ENCODE measurements at places on chromosomes 6 and 20.

GRCh38 chr6:23566418-23566817 lies 559.6 kb upstream of the NRSN1 start:
- no peaks in the 10 kb centered on the region for H3K4me1 ChIP-seq
- no peaks in the 10 kb centered on the region for H3K36me3 ChIP-seq
- H3K27ac ChIP-seq = no peak overlapping the region
- H3K27me3 ChIP-seq = no peaks in the 10 kb centered on the region
- DNase-seq = no peak

- no peaks in the 10 kb centered on the region for H3K36me3 ChIP-seq
- H3K4me1 ChIP-seq = no peaks in the 10 kb centered on the region
- H3K4me3 ChIP-seq = no peak overlapping the region
- no peak overlapping the region for H3K27ac ChIP-seq
- no peaks in the 10 kb centered on the region for H3K27me3 ChIP-seq
These were observed 608.4 kb upstream of the AGPAT4 start for GRCh38 chr6:161882196-161882765.

DNA sequence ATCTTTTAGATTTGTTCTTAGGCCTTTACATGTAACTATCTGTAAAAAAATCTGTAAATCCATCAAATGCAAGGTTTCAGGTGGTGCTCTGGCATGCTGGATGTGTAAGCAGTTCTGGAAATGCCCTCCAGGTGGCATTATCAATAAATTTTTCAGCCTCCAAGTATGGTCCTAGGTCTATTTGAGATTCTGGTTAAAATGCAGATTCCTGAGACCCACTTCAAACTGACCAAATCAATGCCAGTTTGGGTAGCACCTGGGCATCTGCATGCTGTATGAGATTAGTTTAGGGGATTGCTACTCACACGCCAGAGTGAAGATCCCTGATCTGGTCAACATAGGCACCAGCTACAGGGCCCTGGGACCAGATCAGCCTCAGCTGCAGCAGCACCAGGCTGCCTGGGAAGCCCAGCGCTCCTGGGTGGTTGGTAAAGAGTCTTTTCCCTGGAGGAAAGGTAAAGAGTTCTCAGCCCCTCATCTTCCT lies 507.3 kb upstream of the CITED2 start:
- peak; percentile 74 for DNase-seq
- peak overlapping the region; percentile 85 for H3K27ac ChIP-seq
- H3K4me1 ChIP-seq = peaks cover 9% of the 10 kb centered on the region
- H3K36me3 ChIP-seq = no peaks in the 10 kb centered on the region

GRCh38 chr6:152748843-152749242 lies 1.8 kb upstream of the VIP start:
- no peaks in the 10 kb centered on the region for H3K27me3 ChIP-seq
- H3K4me1 ChIP-seq = no peaks in the 10 kb centered on the region
- peak; percentile 11 for DNase-seq

DNA sequence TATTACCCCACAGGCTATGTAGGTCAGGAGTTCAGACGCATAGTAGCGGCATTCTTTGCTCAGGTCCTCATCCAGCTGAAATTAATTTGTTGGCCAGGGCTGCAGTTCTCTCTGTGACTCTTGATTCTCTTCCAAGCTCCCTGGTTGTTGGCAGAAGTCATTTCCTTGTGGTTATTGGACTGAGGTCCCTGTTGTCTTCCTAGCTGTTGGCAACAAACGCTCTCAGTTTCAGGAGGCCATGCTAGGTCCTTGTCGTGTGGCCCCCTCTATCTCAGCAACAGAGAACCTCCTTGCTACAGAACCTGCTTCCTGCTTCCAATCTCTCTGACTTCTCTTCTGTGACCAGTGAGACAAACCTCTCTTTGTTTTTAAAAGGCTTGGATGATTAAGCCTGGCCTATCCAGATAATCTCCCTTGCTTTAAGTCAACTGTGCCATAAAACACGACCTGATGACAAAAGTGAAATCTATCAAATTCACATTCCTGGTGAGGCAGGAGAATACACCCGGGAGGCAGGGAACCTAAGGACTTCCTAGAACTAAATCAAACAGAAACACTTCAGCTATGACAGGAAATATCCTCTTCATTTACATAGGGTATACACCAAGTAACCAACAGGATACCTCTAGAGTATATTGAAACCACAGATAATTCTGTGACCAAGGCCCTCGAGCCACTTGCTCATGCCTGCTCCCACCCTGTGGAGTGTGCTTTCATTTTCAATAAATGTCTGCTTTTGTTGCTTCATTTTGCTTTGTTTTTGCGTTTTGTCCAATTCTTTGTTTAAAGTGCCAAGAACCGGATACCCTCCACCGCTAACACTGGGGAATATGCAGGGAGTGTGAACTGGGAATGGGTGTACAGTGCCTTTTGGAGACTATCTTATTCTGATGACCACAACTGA lies 196.0 kb downstream of the BTBD3 start:
- H3K27me3 ChIP-seq = no peaks in the 10 kb centered on the region
- peaks cover 52% of the 10 kb centered on the region for H3K4me1 ChIP-seq
- peak overlapping the region; percentile 87 for H3K27ac ChIP-seq
- peak; percentile 92 for DNase-seq

GRCh38 chr6:63709148-63709547 lies 73.5 kb downstream of the PHF3 start:
- no peak overlapping the region for H3K27ac ChIP-seq
- H3K4me3 ChIP-seq = no peak overlapping the region
- peaks cover 12% of the 10 kb centered on the region for H3K4me1 ChIP-seq
- H3K27me3 ChIP-seq = no peaks in the 10 kb centered on the region

- no peak for DNase-seq
- no peak overlapping the region for H3K4me3 ChIP-seq
- peaks cover 4% of the 10 kb centered on the region for H3K4me1 ChIP-seq
- no peaks in the 10 kb centered on the region for H3K27me3 ChIP-seq
- no peak overlapping the region for H3K27ac ChIP-seq
These were observed 309.6 kb upstream of the FLRT3 start for GRCh38 chr20:14647016-14647415.

GRCh38 chr20:8183526-8183925 lies 51.5 kb downstream of the PLCB1 start:
- H3K4me1 ChIP-seq = no peaks in the 10 kb centered on the region
- H3K27me3 ChIP-seq = no peaks in the 10 kb centered on the region
- H3K4me3 ChIP-seq = no peak overlapping the region
- no peak for DNase-seq

Measured in MM.1S (cell line).